Stimulated activated CD8-positive, alpha-beta memory T cell treated with anti-CD3 and anti-CD28 coated beads, Interleukin-4, amount 100 ng/mL, for 1 hour (primary cell): ENCODE measurements at places on chromosomes 1 and 21.

DNA sequence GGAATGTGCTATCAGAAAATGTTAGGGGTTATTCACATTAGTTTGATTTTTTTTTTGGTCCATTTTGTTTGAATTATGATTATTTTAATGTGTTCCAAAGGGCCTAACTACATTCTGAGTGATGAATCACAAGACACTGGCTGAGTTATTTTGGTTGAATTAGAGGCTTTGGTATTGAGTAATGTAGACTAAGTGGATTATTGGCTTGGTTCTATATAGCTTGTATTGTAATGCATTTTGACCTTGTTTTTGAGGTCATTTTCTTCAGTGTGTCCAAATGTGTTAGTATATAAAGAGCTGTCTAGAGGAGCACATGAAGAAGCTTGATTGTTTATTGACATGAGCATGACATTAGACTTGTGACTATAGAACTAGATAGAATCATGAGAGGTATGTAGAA, 3.4 kb downstream of the ZNF326 start:
- DNase-seq: no peak

DNA sequence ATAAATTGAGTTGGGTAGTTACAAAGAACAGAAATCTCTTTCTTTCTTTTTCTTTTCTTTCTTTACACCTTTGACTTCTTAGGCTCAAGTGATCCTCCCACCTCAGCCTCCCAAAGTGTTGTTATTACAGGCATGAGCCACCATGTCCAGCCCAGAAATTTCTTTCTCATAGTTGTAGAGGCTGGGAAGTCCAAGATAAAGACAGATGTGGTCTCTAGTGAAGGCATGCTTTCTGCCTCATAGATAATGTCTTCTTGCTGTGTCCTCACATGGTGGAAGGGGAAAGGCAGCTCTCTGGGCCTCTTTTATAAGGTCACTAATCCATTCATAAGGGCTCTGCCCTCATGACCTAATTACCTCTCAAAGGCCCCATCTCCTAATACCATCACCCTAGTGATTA, 64.0 kb upstream of the DNAJC6 start:
- DNase-seq: no peak

DNA sequence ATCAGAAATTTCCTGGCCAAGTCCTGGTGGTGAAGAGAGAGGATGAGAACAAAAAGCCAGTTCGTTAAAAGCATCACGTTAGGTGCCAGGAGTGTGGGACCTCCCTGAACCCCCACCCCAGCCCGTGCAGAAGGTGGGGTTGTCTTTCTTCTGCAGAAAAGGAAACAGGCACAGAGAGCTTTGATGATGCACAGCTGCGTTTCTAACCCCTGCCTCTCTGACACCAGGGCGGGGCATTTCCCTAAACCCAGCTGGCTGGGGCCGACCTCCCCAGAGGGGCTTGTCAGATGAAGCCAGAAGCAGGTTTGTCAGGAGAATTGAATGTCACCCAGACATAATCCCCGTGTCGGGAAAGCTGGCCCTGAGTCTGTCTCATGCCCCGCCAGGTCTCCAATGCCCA, 189.3 kb upstream of the EDN2 start:
- DNase-seq: no peak

DNA sequence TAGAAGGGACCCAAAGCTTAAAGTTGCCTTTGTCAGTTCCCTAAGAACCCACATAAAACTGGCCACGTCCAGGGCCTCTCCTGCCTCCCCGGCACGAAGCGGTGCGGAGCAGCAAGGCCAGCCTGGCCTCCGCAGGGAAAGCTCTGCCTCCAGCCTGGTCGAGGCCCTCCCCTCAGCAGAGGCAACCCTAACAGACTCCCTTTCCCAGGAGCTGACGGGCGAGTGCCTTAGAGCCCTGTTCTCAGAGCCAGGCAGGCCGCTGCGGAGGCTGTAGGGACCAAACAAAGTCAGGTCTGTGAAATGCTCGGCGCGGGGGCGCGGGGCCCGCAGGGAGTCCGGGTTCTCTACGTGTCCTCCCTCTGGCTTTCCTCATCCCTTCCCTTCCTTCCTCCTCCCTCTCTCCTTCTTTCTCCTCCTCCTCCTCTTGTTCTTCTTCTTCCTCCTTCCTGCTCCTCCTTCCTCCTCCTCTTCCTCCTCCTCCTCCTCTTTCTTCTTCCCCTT, 40.7 kb downstream of the RIPK4 start:
- DNase-seq: no peak
